ENCODE measurements at places on chromosomes 1 and 21. TPM values are rescaled to one million over a fixed set of nuclear protein-coding genes. Genes with fewer than 3 reads are reported as not detected.

Gene FOXD2
- under 0.01 TPM for total RNA-seq

Gene NR1I3
- not detected for total RNA-seq

Gene S100A9
- total RNA-seq = not detected

Gene SOD1
- 312 TPM for total RNA-seq

Gene MSH4
- total RNA-seq = under 0.01 TPM

Gene TLCD4
- total RNA-seq = 0.83 TPM

GRCh38 chr1:230280054-230280795 lies 145.9 kb downstream of the PGBD5 start:
- no peak for DNase-seq
- H3K27me3 ChIP-seq = no peaks in the 10 kb centered on the region
- H3K4me3 ChIP-seq = no peak overlapping the region

- no peak overlapping the region for H3K4me3 ChIP-seq
- H3K27ac ChIP-seq = no peak overlapping the region
- H3K36me3 ChIP-seq = no peaks in the 10 kb centered on the region
- H3K27me3 ChIP-seq = peaks cover 6% of the 10 kb centered on the region
- DNase-seq = no peak
These were observed 4.7 kb upstream of the PADI1 start for GRCh38 chr1:17200246-17200645.

GRCh38 chr1:109225711-109226445 lies 12.2 kb downstream of the SARS1 start:
- peaks cover 17% of the 10 kb centered on the region for H3K4me1 ChIP-seq
- H3K27me3 ChIP-seq = no peaks in the 10 kb centered on the region
- H3K36me3 ChIP-seq = peaks cover 27% of the 10 kb centered on the region
- H3K27ac ChIP-seq = no peak overlapping the region
- no peak overlapping the region for H3K4me3 ChIP-seq

GRCh38 chr1:229098903-229099578 lies 171.9 kb upstream of the RAB4A start:
- no peaks in the 10 kb centered on the region for H3K36me3 ChIP-seq
- peaks cover 18% of the 10 kb centered on the region for H3K27me3 ChIP-seq
- H3K4me1 ChIP-seq = no peaks in the 10 kb centered on the region
- no peak overlapping the region for H3K27ac ChIP-seq
- no peak overlapping the region for H3K4me3 ChIP-seq

- no peak overlapping the region for H3K27ac ChIP-seq
- H3K4me3 ChIP-seq = no peak overlapping the region
- peaks cover 2% of the 10 kb centered on the region for H3K4me1 ChIP-seq
- H3K27me3 ChIP-seq = no peaks in the 10 kb centered on the region
- H3K36me3 ChIP-seq = no peaks in the 10 kb centered on the region
These were observed 54.8 kb upstream of the USP1 start for GRCh38 chr1:62381831-62382657.

DNA sequence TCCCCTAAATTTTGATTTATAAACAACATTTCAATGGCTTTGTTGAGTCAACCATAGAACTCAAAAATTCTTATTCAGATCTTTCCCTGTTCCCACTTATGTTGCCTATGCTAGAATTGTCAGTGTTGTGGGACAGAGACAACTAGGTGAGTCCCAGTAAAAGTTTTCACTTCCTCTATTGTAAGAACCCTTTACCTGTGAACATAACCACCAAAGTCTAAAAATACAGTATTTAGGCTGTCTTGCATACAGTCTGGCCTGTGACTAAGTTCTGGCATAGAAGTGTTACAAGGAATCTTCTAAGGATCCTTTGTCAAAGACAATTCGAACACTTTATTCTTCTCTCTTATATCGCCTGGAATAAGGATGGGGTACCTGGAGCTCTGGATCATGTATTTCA lies 1047.9 kb upstream of the NCAM2 start:
- H3K36me3 ChIP-seq = no peaks in the 10 kb centered on the region
- no peak overlapping the region for H3K27ac ChIP-seq
- H3K27me3 ChIP-seq = no peaks in the 10 kb centered on the region
- no peak overlapping the region for H3K4me3 ChIP-seq
- no peak for DNase-seq

GRCh38 chr1:91790392-91790791 lies 95.6 kb downstream of the TGFBR3 start:
- no peak overlapping the region for H3K4me3 ChIP-seq
- H3K27me3 ChIP-seq = peaks cover 4% of the 10 kb centered on the region
- no peak overlapping the region for H3K27ac ChIP-seq
- DNase-seq = peak; percentile 29

- H3K27ac ChIP-seq = no peak overlapping the region
- DNase-seq = no peak
- H3K4me3 ChIP-seq = no peak overlapping the region
- peaks cover 1% of the 10 kb centered on the region for H3K27me3 ChIP-seq
These were observed 45.8 kb downstream of the FOXD2 start for GRCh38 chr1:47483651-47484050.

DNA sequence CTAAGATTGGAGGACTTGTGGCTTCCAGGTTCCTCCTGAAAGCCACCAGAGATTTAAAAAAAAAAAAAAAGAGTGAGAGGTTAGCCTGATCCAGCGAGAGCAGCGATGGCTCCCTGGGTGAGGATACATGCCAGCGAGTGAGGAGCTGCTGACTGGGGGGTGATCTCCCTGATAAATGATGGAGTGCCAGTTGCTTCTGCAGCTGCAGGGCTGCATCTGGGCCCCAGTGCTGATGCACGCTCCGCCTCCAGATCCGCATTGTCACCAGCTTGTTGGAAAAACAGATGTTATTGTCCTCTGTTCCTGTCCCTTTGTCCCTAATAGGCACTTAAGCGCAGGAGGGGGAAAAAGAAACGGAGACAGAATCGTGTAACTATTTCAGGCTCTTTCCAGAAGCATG lies 28.6 kb downstream of the UBIAD1 start:
- no peaks in the 10 kb centered on the region for H3K4me1 ChIP-seq
- DNase-seq = no peak
- no peaks in the 10 kb centered on the region for H3K36me3 ChIP-seq

DNA sequence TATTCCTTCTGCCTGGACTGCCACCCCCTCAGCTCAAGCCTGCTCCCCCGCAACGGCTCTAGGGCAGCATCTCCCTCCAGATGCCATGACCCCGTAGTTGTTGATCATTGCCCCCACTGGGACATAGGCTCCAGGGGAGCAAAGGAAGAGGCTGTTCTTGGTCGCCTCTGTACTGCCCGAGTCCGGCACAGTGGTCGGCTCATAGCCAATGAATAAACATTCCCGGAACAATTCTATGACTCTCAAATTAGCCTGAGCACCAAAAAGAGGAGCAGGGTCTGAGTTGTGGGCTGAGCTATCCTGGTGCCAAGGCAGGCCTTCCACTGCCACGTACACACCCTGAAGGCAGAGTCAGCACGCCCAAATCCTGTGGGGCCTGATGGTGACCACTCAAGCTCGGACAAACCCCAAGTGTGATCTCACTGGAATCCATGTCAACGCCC lies 33.1 kb downstream of the CAPZB start:
- peak; percentile 57 for DNase-seq
- 0 out of 2 replicates have a peak, but pooled peaks cover 2% of the 10 kb centered on the region for H3K36me3 ChIP-seq
- H3K4me3 ChIP-seq = no peak overlapping the region
- peak overlapping the region; percentile 36 for H3K27ac ChIP-seq
- peaks cover 63% of the 10 kb centered on the region for H3K4me1 ChIP-seq

- DNase-seq = peak; percentile 86
- H3K27ac ChIP-seq = peak overlapping the region; percentile 77
- H3K36me3 ChIP-seq = peaks cover 2% of the 10 kb centered on the region
- H3K4me1 ChIP-seq = peaks cover 51% of the 10 kb centered on the region
These were observed 156.9 kb downstream of the DHRS3 start for GRCh38 chr1:12460911-12461621.

GRCh38 chr1:21012937-21013336 lies 163.8 kb downstream of the EIF4G3 start:
- no peak overlapping the region for H3K27ac ChIP-seq
- DNase-seq = peak; percentile 12
- peaks cover 4% of the 10 kb centered on the region for H3K4me1 ChIP-seq

GRCh38 chr1:33792216-33792615 lies 71.7 kb upstream of the HMGB4 start:
- H3K27ac ChIP-seq = no peak overlapping the region
- H3K4me3 ChIP-seq = no peak overlapping the region
- no peaks in the 10 kb centered on the region for H3K27me3 ChIP-seq
- DNase-seq = no peak

GRCh38 chr1:157956732-157957131 lies 36.7 kb upstream of the KIRREL1 start:
- H3K27ac ChIP-seq = no peak overlapping the region
- no peaks in the 10 kb centered on the region for H3K4me1 ChIP-seq
- no peak for DNase-seq
- H3K36me3 ChIP-seq = no peaks in the 10 kb centered on the region

GRCh38 chr1:232877365-232878028 lies 72.3 kb downstream of the MAP10 start:
- H3K27me3 ChIP-seq = peaks cover 9% of the 10 kb centered on the region
- H3K4me1 ChIP-seq = no peaks in the 10 kb centered on the region
- H3K4me3 ChIP-seq = no peak overlapping the region
- no peak for DNase-seq
- no peak overlapping the region for H3K27ac ChIP-seq
- H3K36me3 ChIP-seq = no peaks in the 10 kb centered on the region

- no peak overlapping the region for H3K4me3 ChIP-seq
- H3K27ac ChIP-seq = no peak overlapping the region
- H3K36me3 ChIP-seq = no peaks in the 10 kb centered on the region
These were observed 148.0 kb downstream of the GALNT2 start for GRCh38 chr1:230215031-230215430.

GRCh38 chr1:166197141-166197540 lies 30.3 kb upstream of the FAM78B start:
- no peak overlapping the region for H3K4me3 ChIP-seq
- H3K27me3 ChIP-seq = no peaks in the 10 kb centered on the region
- no peak overlapping the region for H3K27ac ChIP-seq
- H3K36me3 ChIP-seq = no peaks in the 10 kb centered on the region
- no peaks in the 10 kb centered on the region for H3K4me1 ChIP-seq

DNA sequence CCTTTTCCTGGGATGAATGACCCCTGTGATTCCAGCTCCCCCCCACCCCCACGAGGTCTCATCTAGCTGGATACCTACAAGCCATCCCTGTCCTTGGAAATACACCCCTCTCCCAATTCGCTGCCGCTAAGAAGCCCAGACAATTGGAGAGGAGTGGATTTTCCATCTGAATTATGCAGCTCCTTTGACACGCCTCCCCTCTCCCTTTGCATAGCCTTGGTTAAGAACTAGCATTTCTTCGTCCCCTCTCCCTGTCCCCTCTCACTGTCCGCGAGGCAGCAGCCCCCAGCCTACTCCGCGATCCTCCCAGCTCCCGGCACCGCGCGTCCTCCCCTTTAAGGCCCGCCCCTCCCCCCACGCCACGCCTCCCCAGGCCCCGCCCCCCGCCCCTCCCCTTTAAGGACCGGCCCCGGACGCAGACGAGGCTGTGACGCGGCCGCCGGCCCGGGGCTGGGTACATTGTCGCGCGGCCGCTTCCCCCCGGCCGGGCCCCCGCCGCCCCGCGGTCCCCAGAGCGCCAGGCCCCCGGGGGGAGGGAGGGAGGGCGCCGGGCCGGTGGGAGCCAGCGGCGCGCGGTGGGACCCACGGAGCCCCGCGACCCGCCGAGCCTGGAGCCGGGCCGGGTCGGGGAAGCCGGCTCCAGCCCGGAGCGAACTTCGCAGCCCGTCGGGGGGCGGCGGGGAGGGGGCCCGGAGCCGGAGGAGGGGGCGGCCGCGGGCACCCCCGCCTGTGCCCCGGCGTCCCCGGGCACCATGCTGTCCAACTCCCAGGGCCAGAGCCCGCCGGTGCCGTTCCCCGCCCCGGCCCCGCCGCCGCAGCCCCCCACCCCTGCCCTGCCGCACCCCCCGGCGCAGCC lies at the start of gene MAPKAPK2:
Gene MAPKAPK2 (plus strand): TSS at position 428 of the 856 bp plus-strand sequence. CDS start 325 bp downstream, at position 753.
- no peaks in the 10 kb centered on the region for H3K36me3 ChIP-seq
- DNase-seq = peak; percentile 61
- H3K4me1 ChIP-seq = peaks cover 17% of the 10 kb centered on the region
- peak within 1 kb of the TSS; percentile 96 for H3K4me3 ChIP-seq
- H3K27me3 ChIP-seq = no peaks in the 10 kb centered on the region
- H3K27ac ChIP-seq = peak within 1 kb of the TSS; percentile 100

DNA sequence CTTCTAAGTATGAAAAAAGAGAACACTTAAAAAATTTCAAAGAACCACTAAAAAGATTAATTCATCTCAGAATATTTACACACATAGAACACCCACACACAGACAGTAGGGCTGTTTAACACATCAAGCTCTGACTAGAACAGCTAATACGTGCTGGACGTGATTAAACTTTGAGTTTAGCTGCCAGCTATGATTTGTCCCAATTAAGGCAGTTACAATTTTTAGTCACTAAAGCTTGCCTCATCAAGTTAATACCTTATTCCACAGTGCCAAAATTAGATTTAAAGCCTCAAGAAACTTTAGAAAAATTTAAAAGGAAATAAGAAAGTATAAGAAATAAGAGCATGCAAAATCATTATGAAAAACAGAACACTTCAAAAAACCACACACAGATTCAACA lies 18.9 kb downstream of the SLC16A1 start:
- no peak overlapping the region for H3K4me3 ChIP-seq
- H3K27ac ChIP-seq = no peak overlapping the region
- peaks cover 6% of the 10 kb centered on the region for H3K4me1 ChIP-seq
- H3K36me3 ChIP-seq = no peaks in the 10 kb centered on the region
- no peaks in the 10 kb centered on the region for H3K27me3 ChIP-seq

- no peaks in the 10 kb centered on the region for H3K36me3 ChIP-seq
- H3K4me3 ChIP-seq = no peak overlapping the region
- no peaks in the 10 kb centered on the region for H3K4me1 ChIP-seq
These were observed 29.8 kb downstream of the TAS1R2 start for GRCh38 chr1:18829671-18830070.

DNA sequence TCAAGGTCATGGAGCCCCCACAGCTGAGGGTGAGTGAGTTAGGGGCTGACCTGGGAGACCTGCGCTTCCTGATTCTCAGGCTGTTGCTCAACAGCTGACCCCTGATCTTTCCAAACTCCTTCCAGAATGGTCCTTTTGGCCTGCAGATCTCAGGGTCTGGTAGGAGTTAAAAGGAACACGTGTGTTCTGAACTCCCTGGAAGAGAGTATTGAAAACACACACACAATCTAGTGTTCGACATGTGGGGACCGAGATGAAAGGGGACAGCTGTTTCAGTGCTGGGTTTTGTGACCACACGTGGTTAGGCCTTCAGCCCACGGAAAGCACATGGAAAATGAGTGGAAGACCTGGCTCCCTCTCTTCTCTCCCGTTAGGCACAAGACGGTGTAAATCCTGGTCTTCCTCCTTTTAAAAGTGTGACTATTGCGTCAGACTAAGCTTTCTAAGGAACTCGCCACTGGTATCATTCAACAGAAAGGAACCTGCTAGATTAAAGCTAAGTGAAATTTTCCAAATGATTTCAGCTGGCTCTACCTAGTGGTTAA lies 49.6 kb downstream of the RUNX1 start:
- H3K27me3 ChIP-seq = no peaks in the 10 kb centered on the region
- no peaks in the 10 kb centered on the region for H3K36me3 ChIP-seq
- peaks cover 22% of the 10 kb centered on the region for H3K4me1 ChIP-seq
- no peak for DNase-seq
- H3K27ac ChIP-seq = no peak overlapping the region
- H3K4me3 ChIP-seq = no peak overlapping the region

All from IMR-90 (cell line).